ENCODE measurements at places on chromosomes 11 and 22. TPM values are rescaled to one million over a fixed set of nuclear protein-coding genes. Genes with fewer than 3 reads are reported as not detected.

TEF gene
- 1.1 TPM for total RNA-seq

ABCC8 gene
- total RNA-seq, result 8.7 TPM

KCNQ1OT1 gene
- 0.07 TPM for total RNA-seq

MS4A7 gene
- not detected for total RNA-seq

ACR gene
- 0.15 TPM for total RNA-seq

APOA5 gene
- not detected for total RNA-seq

SLC37A2 gene
- 0.16 TPM for total RNA-seq

MPZL2 gene
- 0.06 TPM for total RNA-seq

OR56A1 gene
- not detected for total RNA-seq

MMP3 gene
- not detected for total RNA-seq

CCDC73 gene
- not detected for total RNA-seq

C11orf87 gene
- 0.05 TPM for total RNA-seq

UPK3A gene
- not detected for total RNA-seq

TEX54 gene
- total RNA-seq, result not detected

NLRP10 gene
- total RNA-seq, result not detected

RANBP1 gene
- total RNA-seq, result 299 TPM

LMNTD2 gene
- 2.8 TPM for total RNA-seq

KDM2A gene
- 51.2 TPM for total RNA-seq

USP2 gene
- 0.77 TPM for total RNA-seq

OR52I1 gene
- total RNA-seq, result not detected

CRYBB3 gene
- total RNA-seq, result not detected

OR5B21 gene
- not detected for total RNA-seq

UBASH3B gene
- 29.9 TPM for total RNA-seq

OR52H1 gene
- total RNA-seq, result not detected

TESMIN gene
- total RNA-seq, result 7.3 TPM

HEPACAM gene
- not detected for total RNA-seq

SNRPD3 gene
- total RNA-seq, result 148 TPM

SLC22A8 gene
- not detected for total RNA-seq

CELSR1 gene
- 29.1 TPM for total RNA-seq

DDT gene
- 172 TPM for total RNA-seq

RCE1 gene
- 54.4 TPM for total RNA-seq

TNNI2 gene
- total RNA-seq, result 0.36 TPM

YAP1 gene
- total RNA-seq, result 74.2 TPM

KLHDC7B gene
- total RNA-seq, result 0.05 TPM

OSM gene
- total RNA-seq, result not detected

ADAMTS15 gene
- 5.3 TPM for total RNA-seq

KRTAP5-8 gene
- total RNA-seq, result not detected

APOBEC3C gene
- 26.9 TPM for total RNA-seq

AP2A2 gene
- total RNA-seq, result 34.2 TPM

OR10A2 gene
- not detected for total RNA-seq
